ENCODE measurements at places on chromosomes 16 and 17. TPM values are rescaled to one million over a fixed set of nuclear protein-coding genes. Genes with fewer than 3 reads are reported as not detected.

CARHSP1 gene
- total RNA-seq, result 244 TPM

CACNG4 gene
- not detected for total RNA-seq

SPATA32 gene
- not detected for total RNA-seq

MRPL27 gene
- 75.5 TPM for total RNA-seq

SLC16A6 gene
- not detected for total RNA-seq

ARHGAP44 gene
- total RNA-seq, result 5.6 TPM

SLC16A11 gene
- not detected for total RNA-seq

MFAP4 gene
- total RNA-seq, result 47.1 TPM

KCNJ12 gene
- total RNA-seq, result 2.9 TPM

ASGR1 gene
- total RNA-seq, result 1.1 TPM

CRHR1 gene
- not detected for total RNA-seq

CHAD gene
- total RNA-seq, result not detected

AATK gene
- total RNA-seq, result not detected

CCL8 gene
- not detected for total RNA-seq

ZFP3 gene
- 0.81 TPM for total RNA-seq

DNASE1L2 gene
- 1.1 TPM for total RNA-seq

DHRS13 gene
- total RNA-seq, result 9.2 TPM

UMOD gene
- total RNA-seq, result not detected

DOC2A gene
- total RNA-seq, result not detected

NPIPB9 gene
- total RNA-seq, result not detected

KRT40 gene
- total RNA-seq, result not detected

CFAP97D1 gene
- total RNA-seq, result not detected

MT1A gene
- total RNA-seq, result 6.9 TPM

MT1G gene
- not detected for total RNA-seq

GINS2 gene
- 3.4 TPM for total RNA-seq

PABPN1L gene
- not detected for total RNA-seq

OR4D1 gene
- total RNA-seq, result not detected

IGSF6 gene
- not detected for total RNA-seq

KRTAP9-9 gene
- not detected for total RNA-seq

VKORC1 gene
- total RNA-seq, result 274 TPM

TBC1D3 gene
- total RNA-seq, result 2.3 TPM

JMJD8 gene
- total RNA-seq, result 83.1 TPM

FADS6 gene
- total RNA-seq, result not detected

CBFB gene
- total RNA-seq, result 35.7 TPM

STX1B gene
- total RNA-seq, result 0.18 TPM

NLK gene
- 8.3 TPM for total RNA-seq

PLLP gene
- not detected for total RNA-seq

PMP22 gene
- total RNA-seq, result 64.3 TPM

CAMKK1 gene
- total RNA-seq, result 4.7 TPM

FOXC2 gene
- 4.9 TPM for total RNA-seq

TSPOAP1 gene
- total RNA-seq, result 0.32 TPM

OR3A2 gene
- total RNA-seq, result not detected

CCT6B gene
- total RNA-seq, result 2.4 TPM

KRTAP4-1 gene
- not detected for total RNA-seq

SCGB1C2 gene
- not detected for total RNA-seq

KRTAP9-2 gene
- not detected for total RNA-seq

KRTAP16-1 gene
- not detected for total RNA-seq

MINK1 gene
- 23.8 TPM for total RNA-seq

KCNJ2 gene
- 0.81 TPM for total RNA-seq

LYZL6 gene
- not detected for total RNA-seq

KRT25 gene
- total RNA-seq, result not detected

DOC2B gene
- total RNA-seq, result not detected

TBC1D3K gene
- not detected for total RNA-seq

TNFRSF17 gene
- not detected for total RNA-seq

SMIM36 gene
- not detected for total RNA-seq

MPO gene
- total RNA-seq, result not detected

ESRP2 gene
- total RNA-seq, result 1.1 TPM

EVI2B gene
- 0.18 TPM for total RNA-seq
